Fibroblast of skin of left quadriceps (primary cell): ENCODE measurements at places on chromosomes 3 and 15.

GRCh38 chr3:134145183-134145582 is 105.5 kb downstream of the RYK start:
- DNase-seq, result no peak

- DNase-seq, result peak; percentile 38
Measured at GRCh38 chr3:106862067-106862466, 515.2 kb upstream of the CCDC54 start.

DNA sequence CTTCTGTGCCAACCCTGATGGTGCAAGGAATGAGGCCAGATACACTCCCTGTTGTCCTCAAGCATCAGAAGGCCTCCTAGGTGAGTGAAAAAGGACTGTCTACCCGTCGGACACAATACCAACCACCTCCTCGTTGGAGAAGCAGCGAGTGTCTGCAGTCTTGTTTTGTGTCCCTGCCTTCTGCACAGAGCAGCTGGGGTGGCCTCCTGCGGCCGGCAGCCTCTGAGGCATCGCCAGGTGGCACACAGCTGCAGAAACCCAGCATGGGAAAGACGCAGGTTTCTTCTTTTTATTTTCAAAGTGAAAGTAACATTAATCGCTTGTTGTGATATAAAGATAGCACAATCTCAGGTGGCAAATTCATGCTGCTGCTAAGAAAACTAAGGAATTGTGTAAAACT is 509.9 kb downstream of the OCA2 start:
- no peak for DNase-seq

- DNase-seq, result no peak
Measured at GRCh38 chr15:99438224-99438585, 127.6 kb upstream of the MEF2A start.

GRCh38 chr3:153180860-153181372 is 18.9 kb downstream of the RAP2B start:
- no peak for DNase-seq

DNA sequence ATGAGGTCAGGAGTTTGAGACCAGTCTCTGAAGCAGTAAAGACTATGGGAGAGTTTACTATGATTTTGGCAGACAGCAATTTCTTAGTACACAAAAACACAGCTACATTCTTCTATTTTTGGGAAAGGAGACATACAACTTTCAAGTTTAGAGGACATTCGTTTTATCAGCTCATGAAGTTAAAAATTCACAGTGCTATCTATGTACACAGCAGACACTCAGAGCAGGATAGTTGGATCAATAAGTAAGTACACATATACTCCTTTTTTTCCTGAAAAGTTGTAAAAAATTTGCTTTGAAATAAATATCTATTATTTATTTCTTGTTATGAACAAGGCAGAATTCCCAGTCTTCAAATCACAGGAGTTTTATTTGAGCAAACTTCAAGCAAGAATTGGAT is 159.7 kb downstream of the SERPINI1 start:
- no peak for DNase-seq

GRCh38 chr15:89647191-89647851 is 7.9 kb downstream of the KIF7 start:
- no peak for DNase-seq

DNA sequence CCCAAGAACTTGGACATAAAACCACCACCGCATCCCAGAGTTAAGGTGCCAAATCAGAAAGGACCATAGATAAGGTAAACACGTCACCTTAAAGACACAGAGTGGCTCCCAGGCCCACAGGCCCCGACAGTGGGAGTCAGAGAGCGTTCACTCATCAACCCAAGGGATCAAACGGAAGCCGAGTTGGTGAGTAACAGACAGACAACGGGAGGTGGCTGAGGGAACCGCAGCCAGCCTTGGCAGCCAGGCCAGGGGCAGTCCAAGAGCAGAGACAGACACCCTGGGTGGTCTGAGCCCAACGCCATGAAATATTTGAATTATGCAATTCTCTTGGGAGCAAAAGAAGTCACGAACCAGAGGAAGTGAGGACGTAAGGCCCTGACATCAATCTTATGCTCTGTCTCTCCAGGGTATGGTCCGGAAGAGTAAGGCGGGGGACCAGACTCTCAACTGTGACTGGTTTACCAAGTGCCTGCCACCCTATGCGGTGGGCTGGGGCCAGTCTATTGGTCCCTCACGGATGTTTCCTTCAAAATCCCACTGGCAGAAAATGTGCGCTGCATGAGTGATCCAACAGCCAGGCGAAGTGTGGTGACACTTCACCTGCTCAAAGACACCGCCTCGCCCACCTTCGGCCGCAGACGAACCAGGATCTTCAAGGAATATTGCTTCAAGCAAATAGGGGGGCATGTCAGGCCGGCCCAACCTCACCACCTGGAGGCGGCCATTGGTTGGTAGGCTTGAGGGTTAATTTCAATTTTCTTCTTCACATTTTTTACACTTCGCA is 34.3 kb downstream of the TMEM44 start:
- DNase-seq, result peak; percentile 77

DNA sequence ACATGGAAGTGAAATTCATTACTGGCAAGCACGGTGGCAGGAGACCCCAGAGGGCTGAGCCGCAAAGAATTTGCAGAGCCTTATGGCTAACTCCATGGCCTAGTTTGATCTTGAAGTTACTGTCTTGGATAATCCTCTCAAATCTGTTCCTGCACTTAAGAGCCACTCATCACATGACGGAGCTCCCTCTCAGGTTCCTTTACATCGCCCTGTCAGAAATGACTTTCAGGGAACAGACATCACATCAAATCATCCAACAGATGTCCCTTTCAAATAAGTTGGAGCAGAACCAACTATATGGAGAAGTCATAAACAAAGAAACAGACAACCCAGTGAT is 328.8 kb upstream of the THBS1 start:
- DNase-seq, result no peak

DNA sequence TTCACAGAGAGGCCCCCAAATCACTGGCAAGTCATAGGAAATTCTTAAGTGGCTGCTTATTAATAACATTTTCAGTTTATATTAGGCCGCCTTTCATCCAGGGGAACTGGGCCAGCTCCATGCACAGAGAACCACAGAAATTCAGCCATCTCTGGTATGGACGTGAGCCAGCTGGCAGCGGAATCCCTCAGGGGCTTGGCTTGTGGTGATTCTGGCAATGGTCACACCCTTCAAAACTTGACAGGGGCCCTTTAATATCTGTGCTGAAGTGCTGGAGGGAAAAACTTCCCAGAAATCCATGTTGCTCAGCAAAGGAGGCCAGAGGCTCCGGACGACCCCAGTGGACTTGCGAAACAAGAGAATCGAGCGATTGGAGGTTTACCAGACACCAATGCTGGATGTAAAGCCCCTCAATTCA is 11.3 kb downstream of the PRICKLE2 start:
- peak; percentile 91 for DNase-seq

GRCh38 chr15:83046558-83047127 is 20.4 kb downstream of the BTBD1 start:
- DNase-seq, result no peak

GRCh38 chr3:193955719-193956118 is 180.2 kb upstream of the HES1 start:
- no peak for DNase-seq

DNA sequence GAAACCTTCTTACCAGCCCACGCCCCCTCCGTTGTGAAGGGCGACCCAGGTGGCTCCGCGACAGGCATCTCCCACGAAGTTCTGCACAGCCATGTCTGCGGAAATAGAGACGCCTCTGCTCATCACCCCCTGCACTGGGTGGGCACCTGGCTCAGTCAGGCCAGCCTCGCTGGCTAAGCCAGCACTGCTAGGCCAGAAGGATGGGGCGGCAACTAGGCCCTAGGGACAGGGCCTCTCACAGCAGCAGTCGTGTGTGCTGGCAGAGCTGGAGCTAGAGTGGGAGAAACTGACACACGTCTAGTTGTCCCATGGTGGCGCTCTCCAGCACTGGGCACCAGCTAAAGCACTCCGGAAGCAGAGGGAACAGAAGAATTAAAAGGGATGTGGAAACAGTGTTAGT is 12.5 kb upstream of the ZXDC start:
- no peak for DNase-seq

GRCh38 chr3:45545476-45545875 is 49.1 kb upstream of the LIMD1 start:
- DNase-seq, result no peak

DNA sequence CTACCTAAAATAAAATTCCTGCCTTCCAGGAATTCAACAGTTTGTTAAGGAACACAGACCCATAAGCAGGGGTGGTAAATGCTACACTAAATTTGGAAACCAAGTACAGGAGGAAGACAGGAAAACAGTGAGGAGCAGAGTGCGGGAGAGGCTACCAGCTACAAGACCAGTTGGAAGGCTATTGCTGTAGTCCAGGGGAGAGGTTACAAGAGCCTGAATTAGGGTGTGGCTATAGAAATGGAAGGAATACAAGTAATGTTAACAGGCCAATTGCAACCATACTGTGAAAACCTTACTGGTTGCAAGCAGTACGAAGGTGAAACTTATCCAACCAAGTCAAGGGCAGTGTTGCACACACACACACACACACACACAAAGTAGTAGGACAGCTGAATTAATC is 880 bp upstream of the ARMC8 start:
- DNase-seq, result no peak

GRCh38 chr15:41905036-41905793 is 11.4 kb upstream of the SPTBN5 start:
- DNase-seq, result no peak

- DNase-seq, result no peak
Measured at GRCh38 chr15:44243829-44244228, 44.7 kb upstream of the GOLM2 start.

- no peak for DNase-seq
Measured at GRCh38 chr3:140359233-140359995, 318.4 kb upstream of the TRIM42 start.

GRCh38 chr3:158106766-158107471 is 699 bp upstream of the SHOX2 start:
- no peak for DNase-seq

- DNase-seq, result no peak
Measured at GRCh38 chr3:139514741-139515140, 24.8 kb downstream of the RBP1 start.

DNA sequence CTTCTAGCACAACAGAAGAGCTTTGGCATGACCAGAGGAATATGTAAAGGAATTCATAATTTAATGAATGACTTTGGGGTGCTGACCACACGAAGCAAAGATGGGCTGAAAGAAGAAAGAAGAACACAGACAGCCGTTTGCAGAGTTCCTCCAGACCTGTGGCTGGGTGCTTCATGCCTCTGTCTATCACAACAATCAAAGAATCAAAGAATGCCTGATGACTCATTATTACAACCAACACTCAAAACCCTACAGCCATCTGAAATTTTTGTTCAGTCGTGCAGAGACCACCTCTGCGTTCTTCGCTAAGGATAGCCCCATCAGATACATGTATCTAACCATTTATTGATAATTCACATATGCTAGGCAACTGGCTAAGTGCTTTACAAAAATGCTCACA is 129.0 kb upstream of the PRICKLE2 start:
- no peak for DNase-seq

DNA sequence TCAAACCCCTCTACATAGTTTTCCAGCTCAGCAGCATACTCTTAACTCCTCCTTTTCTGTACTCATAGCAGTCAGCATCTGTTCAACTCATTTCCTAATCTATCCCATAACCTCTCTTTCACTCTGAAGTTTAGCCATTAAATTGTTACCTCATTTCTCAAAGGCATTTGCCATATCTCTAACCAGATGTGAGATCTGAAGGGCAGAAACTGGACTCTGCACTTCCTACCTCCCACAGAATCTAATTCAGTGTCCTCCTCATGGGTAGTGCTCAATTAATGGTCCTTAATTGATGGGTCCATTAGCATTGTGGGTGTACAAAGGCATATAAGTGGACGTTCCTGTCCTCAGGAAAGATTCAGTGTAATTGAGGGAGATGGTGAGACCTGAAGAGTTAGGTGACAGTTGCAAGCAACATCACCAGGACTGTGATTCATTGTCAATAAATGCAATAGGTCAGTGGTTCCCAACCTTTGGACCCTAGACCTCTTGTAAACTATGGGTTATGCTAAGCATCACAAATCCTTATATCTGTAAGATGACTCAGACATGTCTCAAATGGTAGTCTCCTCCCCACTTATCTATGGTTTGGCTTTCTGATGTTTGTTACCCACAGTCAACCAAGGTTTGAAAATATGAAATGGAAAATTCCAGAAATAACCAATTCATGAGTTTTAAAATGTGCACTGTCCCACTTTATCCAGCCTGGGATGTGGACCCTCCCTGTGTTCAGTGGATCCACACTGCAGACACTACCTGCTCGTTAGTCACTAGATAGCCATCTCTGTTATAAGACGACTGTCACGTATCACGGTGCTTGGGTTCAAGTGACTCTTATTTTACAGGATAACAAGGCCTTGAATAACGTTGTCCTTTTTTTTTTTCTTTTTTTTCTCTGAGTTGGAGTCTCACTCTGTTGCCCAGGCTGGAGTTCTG is 25.0 kb upstream of the UACA start:
- peak; percentile 54 for DNase-seq

DNA sequence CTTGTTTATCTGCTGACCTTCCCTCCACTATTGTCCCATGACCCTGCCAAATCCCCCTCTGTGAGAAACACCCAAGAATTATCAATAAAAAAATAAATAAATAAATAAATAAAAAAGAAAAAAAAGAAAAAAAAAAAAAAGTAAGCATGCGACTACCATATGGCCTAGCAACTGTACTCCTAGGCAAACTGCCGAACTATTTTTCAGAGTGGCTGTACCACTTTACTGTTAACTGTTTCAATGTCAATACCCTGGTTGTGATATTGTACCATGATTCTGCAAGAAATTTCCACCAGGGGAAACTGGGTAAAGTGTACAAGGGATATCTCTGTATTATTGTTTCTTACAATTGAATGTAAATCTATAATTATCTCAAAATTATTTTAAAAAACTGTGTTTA is 41.3 kb upstream of the MAP4 start:
- no peak for DNase-seq

- DNase-seq, result no peak
Measured at GRCh38 chr3:45664578-45664977, 24.6 kb upstream of the SACM1L start.

DNA sequence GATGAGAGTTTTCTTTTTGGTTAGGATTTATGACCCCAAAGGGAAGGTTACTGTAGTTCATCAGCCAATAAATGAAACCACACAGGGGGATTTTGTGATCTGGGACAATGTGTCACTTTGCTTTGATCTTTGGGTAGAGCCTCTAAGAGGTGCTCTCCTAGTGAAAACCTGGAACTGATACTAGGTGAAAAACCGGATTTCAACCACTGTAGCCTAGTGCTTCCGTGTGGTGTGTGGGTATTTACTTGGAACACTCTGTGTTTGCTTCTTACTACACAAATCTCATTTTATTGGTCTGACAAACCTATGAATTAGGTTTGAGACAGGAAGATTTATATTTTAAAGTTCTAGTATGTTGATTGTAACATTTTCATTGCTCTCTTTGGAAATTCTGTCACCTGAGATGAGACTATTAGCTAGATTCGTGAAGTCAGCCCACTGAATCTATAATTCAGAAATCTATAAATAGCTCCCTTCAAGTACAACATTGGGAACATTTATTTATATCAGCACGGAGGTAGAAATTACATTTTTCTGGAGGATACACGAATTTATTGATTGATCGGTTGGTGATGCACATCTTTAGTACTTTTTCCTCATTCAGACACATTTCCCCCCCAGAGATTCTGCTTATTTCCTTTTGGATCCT is 119.8 kb downstream of the AKAP13 start:
- DNase-seq, result no peak
